ENCODE measurements at places on chromosomes 5 and 9.

DNA sequence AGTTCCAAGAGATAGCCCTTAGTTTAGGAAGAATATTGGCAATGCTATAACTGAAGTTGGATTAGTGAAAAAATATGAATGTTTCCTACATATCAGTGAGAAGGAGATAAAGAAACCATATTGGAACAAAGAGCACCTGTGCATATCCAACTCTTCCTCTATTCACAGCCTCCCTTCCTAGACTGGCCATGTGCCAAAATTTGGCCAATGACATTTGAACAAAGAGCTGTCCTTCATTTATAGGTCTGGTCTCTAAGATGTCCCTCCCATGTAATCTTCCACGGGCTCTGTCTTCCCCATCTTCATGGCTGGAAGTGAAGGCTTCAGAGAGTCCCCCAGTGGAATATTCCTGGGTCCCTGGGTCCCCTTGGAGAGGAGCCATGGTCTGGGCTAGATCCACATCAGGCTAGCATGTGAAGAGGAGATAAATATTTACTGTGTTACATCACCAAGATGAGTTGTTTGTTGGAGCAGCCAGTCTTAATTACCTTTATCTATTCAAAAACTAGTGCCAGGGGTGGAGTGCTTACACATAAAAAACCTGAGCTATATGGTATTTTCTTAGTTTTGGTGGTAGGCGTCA, 190.0 kb upstream of the S1PR3 start:
- no peak for DNase-seq

DNA sequence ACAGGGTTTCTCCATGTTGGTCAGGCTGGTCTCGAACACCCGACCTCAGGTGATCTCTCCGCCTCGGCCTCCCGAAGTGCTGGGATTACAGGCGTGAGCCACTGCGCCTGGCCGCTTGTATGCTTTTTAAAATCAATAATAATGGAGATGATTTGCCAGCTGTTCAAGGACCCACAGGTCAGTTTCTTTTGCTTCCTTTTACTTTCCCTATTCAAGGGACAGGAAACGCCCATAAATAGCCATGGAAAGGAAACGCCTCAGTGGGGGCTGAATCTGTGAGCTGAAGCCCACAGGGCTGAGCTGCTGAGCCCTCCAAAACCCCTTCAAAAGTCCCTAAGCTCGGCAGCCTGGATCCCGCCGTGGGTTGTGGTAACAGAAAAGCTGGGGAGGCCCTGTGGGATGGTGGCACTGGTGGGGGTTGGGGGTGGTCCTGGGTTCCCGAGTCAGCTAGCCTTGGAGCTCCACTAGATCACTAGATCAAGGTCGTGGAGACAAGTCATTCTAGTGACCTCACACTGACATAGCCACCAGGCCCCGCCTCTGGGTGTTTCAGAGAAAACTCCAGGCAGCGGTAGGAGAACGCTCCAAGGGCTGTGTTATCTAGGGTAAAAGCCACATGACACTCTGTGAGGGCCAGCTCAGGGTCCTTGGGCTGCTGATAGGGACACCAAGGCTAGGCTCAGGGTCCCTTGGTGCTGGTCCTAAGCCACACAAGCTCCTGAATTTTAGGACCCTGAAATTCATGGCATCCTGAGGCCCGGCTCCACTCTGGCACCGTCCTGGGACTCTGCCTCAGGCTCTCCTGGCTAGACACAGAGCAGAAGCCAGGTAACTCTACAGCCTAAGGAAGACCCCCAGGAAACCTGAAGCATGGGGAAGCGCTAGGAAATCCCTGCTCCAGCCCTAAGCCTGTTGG, 18.0 kb upstream of the DUSP1 start:
- no peak for DNase-seq

- DNase-seq, result no peak
These were observed 607 bp downstream of the PCSK1 start for GRCh38 chr5:96432216-96433065.

DNA sequence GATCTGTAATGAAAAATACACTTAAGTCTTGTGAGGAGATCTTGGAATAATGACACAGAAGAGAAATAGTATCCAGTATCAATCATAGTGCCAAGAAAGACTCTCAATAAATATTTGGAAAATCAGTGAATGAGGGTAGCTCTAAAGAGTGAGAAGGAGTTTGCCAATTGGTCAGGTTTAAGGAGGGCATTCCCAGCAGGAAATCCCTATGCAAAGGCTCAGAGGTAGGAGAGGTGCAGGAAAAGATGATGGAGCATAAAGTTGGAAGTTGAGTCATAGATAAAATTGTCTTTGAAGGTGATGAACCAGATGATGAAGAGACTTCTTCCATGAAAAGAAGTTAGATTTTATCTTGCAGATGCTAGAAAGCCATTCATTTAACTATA, 27.8 kb downstream of the TNPO1 start:
- DNase-seq, result no peak

- no peak for DNase-seq
These were observed 93.3 kb downstream of the NIPBL start for GRCh38 chr5:36969700-36970395.

- no peak for DNase-seq
These were observed 470.1 kb downstream of the IRX1 start for GRCh38 chr5:4065472-4066320.
